ENCODE measurements at places on chromosomes 7 and 10.

GRCh38 chr7:99120916-99121315 is 23.0 kb downstream of the SMURF1 start:
- no peak for DNase-seq

GRCh38 chr10:86480571-86480970 is 41.0 kb downstream of the WAPL start:
- DNase-seq: no peak

- no peak for DNase-seq
These were observed at the start of gene CNTNAP2 for GRCh38 chr7:146116521-146117222. CNTNAP2 (plus strand) TSS chr7:146116801; CDS start chr7:146116877, 76 bp downstream.

DNA sequence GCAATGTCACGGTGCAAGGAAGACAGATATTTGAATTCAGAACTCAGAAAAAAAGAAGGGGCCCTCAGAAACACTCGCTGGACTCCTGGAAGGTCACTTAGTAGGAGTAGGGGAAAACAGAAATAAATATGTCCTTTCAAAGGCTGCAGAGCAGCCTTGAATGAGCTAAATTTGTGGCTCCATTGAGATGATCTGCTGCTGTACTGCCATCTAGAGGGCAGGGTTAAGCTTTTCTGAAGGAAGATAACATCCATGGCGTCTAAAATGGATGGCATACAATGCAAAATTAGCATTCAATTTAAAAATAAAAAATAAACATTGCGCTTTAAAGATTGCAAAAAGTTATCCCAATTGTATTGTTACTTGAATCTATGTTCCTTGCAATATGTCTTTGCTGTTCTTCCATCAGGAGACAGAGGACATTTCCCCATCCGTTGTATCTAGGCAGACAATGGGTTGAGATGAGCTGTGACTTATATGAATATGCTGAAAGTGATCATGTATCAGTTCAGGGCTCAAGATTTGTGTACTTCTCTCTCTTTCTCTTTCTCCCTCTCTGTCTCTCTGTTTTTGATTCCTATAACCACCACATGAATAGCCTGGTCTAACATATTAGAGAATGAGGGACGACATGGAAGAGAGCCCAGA is 642.2 kb downstream of the SH2D4B start:
- DNase-seq: no peak

GRCh38 chr10:86450806-86451603 is 70.6 kb downstream of the WAPL start:
- DNase-seq: no peak

- no peak for DNase-seq
These were observed 185.5 kb downstream of the SGMS1 start for GRCh38 chr10:50438049-50438936.

GRCh38 chr7:50471970-50472369 is 21.8 kb upstream of the FIGNL1 start:
- no peak for DNase-seq

DNA sequence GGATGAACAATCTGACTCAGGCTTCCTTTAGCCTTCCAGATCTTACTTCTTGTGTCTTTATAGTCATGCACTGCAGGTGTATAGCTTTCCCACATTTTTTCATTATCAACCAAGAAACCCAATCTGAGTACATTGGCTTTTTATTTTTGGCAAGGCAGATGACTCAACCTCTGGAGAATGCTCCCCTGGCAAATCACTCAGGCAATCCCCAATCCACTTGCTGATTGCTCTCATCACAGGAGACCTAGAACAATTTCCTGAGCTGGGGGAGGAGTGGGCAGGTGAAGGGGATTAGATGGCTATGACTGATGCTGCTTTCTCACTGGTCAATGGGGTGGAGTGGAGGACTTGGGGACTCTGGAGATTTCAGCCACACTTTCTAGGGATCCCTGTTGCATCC is 134.4 kb downstream of the SLC16A9 start:
- DNase-seq: no peak

GRCh38 chr10:507908-508444 is 181.5 kb downstream of the DIP2C start:
- no peak for DNase-seq

DNA sequence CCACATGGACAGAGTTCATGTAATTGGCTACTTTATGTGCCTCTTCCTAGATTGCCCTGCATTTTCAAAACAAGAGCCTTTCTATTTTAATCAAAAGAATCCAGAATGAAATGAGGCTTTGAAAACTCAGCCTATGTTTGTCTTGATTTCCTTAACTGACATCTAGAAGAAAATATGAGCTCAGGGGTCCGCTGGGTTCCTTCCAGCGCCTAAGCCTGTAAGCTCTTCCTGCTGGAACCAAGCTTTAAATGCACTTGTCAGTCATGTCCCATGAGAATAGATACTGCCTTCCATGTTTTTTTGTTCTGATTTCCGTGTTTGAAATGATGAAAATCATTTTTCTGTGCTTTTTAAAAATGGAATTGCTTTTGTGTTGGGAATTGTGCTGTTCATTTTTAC is 74.2 kb downstream of the EGFR start:
- no peak for DNase-seq

DNA sequence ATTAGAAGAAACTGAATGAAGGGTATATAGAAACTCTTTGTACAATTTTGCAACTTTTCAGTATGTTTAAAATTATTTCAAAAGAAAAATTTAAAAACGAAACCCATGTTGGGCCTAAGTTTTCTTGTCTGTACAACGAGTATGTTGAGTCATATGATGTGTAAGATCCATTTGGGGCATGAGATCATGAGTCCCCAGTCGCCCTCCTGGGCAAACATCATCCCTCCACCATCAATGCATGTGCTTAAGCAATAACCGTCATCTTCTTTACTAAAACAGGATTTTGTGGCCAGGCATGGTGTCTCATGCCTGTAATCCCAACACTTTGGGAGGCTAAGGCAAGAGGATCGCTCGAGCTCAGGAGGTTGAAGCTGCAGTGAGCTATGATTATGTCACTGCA is 54.2 kb upstream of the CDCA7L start:
- no peak for DNase-seq

DNA sequence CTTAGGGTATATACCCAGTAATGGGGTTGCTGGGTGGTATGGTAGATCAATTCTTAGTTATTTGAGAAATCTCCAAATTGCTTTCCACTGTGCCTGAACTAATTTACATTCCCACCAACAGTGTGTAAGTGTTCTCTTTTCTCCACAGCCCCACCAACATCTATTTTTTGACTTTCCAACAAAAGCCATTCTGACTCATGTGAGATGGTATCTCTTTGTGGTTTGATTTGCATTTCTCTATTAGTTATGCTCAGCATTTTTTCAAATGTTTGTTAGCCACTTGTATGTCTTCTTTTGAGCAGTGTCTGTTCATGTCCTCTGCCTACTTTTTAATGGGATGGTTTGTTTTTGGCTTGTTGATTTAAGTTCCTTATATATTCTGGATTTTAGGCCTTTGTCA is 66.4 kb downstream of the MGAM2 start:
- no peak for DNase-seq

DNA sequence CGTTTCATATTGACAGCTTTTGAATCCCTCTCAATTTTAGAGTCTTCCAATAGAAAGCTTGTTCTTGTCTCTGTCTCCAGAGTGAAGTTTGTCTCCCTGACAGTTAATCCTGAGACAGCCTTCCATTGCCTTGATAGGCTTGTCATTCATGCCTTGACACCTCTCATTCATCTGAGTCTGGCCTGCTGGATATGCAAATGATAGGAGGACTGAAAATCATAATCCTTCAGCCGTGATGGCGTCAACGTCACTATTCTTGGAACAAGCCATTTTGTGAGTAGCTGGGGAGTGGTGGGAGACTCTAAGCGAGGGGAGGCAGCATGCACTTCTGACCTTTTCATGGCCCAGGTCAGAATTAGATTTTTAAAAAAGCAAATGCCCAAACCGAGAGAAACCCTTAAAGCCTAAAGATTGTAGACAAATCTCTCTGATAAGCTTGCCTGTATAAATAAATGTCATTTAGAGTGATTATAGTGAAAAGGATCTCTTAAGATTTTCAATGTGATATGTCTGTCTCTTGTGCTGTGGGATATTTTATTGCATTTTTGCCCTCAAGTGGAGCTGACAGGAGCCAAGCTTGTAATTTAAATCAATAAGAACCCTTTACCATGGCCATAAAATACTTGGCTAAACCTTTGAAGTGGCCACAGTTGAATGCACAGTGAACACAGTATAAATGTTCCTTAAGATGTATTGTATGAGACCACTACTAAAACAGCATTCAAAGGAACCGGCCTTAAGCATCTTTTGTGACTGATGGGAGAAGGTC is 148.8 kb downstream of the SNX10 start:
- no peak for DNase-seq

GRCh38 chr10:46557319-46558121 is 1.1 kb upstream of the GPRIN2 start:
- DNase-seq: no peak

DNA sequence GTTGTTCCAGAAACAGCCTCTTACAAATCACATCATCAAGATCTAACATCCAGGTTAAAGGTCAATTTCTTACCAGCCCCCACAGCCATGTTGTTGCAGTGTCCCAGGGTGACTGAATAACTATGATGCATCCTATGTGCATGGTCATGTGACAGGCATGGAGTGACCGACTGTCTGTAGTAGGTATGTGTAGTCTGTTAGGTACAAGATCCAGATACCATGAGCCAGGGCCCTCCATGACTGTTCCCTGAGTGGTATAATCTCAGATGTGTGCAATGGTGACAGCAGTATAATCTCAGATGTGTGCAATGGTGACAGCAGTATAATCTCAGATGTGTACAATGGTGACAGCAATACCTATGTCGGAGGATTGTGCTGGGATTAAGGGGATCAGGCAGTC is 8.8 kb downstream of the CDHR3 start:
- DNase-seq: no peak

DNA sequence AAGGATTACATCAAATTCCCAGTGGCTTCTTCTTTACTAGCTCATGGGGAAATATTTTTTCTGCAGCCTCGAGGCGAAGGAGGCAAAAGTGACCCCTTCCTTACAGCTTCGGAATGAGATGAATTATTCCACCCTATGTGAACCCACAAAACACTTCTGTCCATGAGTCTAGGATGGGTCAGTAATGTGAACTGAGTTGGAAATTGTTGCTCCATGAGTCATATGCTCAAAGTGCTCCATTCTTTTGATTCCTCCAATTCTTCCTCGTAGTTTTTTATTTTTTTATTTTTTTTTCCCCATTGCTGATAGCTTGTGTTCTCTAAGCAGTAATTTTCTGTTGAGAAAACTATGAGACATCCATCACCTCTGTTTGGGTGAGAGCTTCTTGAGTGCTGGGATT is 31.7 kb upstream of the FAM204A start:
- DNase-seq: no peak

DNA sequence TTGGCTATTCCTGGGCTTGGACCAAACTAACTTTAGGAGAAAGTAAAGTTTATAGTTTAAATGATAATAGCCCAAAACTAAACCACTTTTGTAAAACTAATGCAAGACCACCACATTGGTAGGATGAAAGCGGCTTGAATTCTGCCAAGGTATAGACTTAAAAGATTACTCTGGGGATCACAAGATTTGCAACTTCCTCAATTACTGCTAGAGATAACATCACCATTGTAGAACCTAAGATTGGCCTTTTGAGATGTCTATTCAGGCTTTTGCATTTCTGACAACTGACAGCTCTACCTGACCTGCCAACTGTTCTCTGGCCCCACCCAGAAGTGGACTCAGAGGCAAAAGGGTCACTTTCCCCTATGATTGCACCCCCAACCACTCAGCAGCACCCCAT is 162.4 kb downstream of the TNS3 start:
- DNase-seq: no peak

GRCh38 chr10:69629897-69630650 is at the start of gene FAM241B:
FAM241B (plus strand) TSS chr10:69630247; CDS start chr10:69631744, 1,497 bp downstream.
- DNase-seq: peak; percentile 64

DNA sequence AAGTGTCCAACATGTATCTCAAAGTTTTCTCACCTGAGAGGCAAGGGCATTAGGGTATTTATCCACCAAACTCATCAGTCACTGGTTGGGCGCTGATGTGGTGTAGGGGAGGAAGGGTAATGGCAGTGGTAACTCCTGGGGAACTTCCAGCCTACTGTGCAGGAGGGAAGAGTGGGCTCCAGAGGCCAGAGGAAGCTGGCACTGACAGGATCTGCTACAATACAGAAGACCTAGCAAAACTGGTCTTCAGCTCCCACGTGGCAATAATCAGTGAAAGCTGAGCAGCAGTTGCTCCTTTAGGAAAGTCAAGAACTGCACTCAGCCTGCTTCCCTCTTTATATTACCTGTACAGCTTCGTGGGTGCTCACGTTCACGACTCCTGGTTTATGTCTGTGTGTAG is 17.2 kb upstream of the CAMK2G start:
- DNase-seq: no peak

DNA sequence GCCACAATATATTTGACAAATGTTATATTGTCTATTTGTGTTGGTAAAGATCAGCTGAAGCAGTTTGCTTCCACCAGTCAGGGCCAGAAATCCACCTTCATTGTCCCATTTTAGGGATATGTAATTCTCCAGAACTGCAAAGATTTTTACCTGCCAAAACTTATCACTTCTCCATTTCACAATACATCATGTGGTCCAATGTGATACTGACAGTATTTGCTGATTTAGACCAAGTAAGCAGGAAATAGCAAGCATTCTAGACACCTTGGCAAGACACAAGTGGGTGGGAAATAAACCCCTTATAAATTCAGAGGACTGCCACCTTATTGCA is 18.5 kb upstream of the LIPA start:
- no peak for DNase-seq

GRCh38 chr10:99979066-99979685 is 30.6 kb downstream of the DNMBP start:
- no peak for DNase-seq

DNA sequence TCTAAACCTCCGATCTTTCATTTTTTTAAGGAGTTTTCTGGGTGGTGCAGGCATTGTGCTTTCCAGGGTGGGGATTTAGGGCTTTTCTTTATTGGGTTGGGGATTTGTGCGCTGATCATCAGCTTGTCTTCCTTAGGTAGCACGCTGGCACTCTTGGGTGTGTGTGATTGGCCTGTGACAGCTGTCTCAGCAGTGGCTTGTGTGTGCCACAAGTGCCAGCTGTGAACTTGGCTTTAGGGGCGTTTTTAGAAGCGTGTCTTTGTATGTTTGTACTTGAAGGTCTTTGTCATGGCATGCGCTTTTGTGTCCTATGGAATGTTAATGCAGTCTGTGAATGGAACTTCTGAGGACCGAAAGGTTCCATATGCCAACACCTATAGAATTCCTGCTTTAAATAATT is 788 bp downstream of the AKAP9 start:
- no peak for DNase-seq

- DNase-seq: no peak
These were observed 92.8 kb downstream of the PAXIP1 start for GRCh38 chr7:154910125-154910524.

DNA sequence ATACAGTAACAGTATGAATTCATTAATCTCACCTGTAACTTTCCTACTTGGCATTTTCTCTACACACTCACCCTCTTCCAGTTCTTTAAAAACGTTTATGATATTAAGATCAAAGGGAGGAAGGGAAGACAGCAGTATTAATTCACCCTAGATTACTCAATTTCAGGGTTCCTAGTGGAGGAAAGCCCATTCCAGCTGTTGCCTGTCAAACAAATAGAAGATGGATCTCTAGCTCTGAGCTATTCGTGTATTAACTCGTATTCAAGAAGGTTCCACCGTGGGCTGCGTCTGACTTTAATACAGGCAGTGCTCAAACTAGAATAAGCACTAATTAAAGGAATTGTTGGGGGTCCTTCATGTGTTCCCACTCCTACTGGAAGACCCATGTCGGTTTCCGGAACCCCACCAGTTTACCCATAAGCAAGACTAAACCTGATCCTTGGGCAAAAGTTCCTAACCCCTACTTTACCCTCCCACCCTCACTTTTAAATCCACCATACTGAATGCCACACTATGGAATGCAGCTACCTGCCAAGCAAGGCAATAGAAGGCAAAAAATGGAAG is 2.1 kb downstream of the NANOS1 start:
- DNase-seq: no peak
